ENCODE measurements at places on chromosomes 13 and 19. TPM values are rescaled to one million over a fixed set of nuclear protein-coding genes. Genes with fewer than 3 reads are reported as not detected.

ACP7 gene
- total RNA-seq, result not detected

- no peak for DNase-seq
- H3K27ac ChIP-seq, result peak overlapping the region; percentile 61
- H3K27me3 ChIP-seq, result no peaks in the 10 kb centered on the region
- H3K4me1 ChIP-seq, result no peaks in the 10 kb centered on the region
- no peaks in the 10 kb centered on the region for H3K36me3 ChIP-seq
- no peak overlapping the region for H3K4me3 ChIP-seq
Observed at GRCh38 chr13:50123002-50123401, 107.8 kb downstream of the KCNRG start.

DNA sequence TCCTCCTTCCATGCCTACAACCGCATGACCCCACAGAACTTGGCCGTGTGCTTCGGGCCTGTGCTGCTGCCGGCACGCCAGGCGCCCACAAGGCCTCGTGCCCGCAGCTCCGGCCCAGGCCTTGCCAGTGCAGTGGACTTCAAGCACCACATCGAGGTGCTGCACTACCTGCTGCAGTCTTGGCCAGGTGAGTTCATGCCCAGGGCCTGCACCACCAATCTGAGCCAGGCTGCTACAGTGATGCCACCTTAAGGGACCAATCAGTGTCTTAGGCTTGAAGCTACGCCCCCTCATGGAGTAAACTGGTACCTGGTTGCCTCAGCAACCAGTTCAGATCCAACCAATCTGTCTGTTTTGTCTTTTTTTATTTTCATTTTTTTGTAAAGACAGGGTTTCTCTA lies 5.2 kb downstream of the SYDE1 start:
- no peaks in the 10 kb centered on the region for H3K36me3 ChIP-seq
- peak; percentile 30 for DNase-seq
- no peaks in the 10 kb centered on the region for H3K4me1 ChIP-seq
- no peak overlapping the region for H3K4me3 ChIP-seq
- H3K27me3 ChIP-seq, result no peaks in the 10 kb centered on the region
- H3K27ac ChIP-seq, result no peak overlapping the region

DNA sequence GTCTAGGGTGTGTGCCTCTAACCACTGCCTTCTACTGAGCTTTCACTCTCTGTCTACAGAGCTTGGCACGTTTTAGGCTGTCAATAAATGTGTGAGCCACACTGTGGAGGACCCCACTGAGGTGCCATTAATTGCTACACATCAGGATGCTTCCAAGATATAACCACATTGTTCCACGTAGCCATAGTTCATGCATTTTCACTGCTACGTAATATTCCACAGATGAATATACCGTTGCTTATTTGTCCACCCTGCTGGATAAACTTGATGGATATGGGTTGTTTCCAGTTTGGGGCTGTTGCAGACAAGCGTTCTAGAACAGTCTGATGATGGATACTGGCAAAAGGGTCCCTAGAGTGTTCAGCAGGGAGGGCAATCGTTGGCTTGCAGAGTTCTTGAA lies 11.3 kb upstream of the NUMBL start:
- no peak for DNase-seq
- no peaks in the 10 kb centered on the region for H3K36me3 ChIP-seq
- no peaks in the 10 kb centered on the region for H3K4me1 ChIP-seq
- no peaks in the 10 kb centered on the region for H3K27me3 ChIP-seq
- no peak overlapping the region for H3K27ac ChIP-seq
- no peak overlapping the region for H3K4me3 ChIP-seq

- H3K36me3 ChIP-seq, result no peaks in the 10 kb centered on the region
- H3K4me3 ChIP-seq, result no peak overlapping the region
- H3K4me1 ChIP-seq, result peaks cover 14% of the 10 kb centered on the region
Observed at GRCh38 chr13:97295283-97296182, 73.4 kb downstream of the MBNL2 start.

- no peak for DNase-seq
- H3K4me1 ChIP-seq, result no peaks in the 10 kb centered on the region
- H3K27ac ChIP-seq, result no peak overlapping the region
- H3K4me3 ChIP-seq, result no peak overlapping the region
- no peaks in the 10 kb centered on the region for H3K27me3 ChIP-seq
- no peaks in the 10 kb centered on the region for H3K36me3 ChIP-seq
Observed at GRCh38 chr13:65836066-65836465, 1394.1 kb downstream of the PCDH9 start.

DNA sequence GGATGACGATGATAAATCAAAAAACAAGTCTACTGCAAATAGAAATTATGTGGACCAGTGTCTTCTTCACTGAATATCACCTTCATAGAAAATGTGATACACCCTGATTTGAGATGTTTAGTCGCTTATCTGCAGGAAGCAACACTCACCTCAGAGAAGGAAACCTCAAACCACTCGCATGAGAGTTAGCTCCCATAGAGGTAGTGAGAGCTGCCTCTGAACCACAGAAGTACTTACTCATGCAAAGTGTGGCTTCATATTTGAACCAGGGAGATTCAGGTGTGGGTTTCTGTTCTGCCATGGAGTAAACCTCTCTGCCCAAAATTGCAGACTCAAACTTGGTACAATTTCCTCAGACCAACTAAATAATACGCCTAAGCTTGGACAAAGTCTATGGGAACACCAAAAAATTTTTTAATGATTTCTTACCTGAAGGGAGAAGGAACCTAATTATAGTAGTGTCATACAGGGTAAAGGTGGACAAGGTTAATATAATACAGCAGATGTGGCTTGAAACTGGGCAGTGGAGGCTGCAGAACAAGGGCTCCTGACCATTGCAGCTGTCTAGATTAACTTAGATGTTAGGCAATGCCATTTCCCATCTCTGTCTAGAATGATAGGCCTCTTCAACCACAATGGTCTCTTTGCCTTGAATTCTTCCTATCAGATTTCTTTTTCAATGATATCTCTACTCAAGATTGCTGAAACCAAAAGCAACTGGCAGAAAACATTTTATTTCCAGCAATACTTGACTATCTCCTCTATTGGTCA lies 29.6 kb upstream of the RCBTB2 start:
- no peaks in the 10 kb centered on the region for H3K36me3 ChIP-seq
- no peaks in the 10 kb centered on the region for H3K27me3 ChIP-seq

DNA sequence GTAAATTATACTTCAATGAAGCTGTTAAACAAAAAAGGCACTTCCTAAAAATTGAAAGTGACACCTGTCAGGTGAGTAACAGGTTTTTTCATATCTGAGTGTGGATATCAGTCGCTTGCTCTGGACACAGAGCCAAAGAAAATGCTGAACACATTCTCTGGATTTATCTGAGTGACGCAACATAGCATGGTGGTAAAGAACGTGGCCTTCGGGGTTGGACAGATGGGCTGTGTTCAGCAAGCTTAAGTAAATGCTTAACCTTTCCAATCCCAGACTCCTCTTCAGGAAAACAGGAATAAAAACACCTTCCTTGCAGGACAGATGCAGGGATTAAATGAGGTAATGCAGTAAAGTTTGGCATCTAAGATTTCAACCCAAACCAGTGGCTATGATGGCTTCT lies 132.0 kb downstream of the FOXO1 start:
- H3K27me3 ChIP-seq, result no peaks in the 10 kb centered on the region
- H3K4me3 ChIP-seq, result no peak overlapping the region
- no peak overlapping the region for H3K27ac ChIP-seq

DNA sequence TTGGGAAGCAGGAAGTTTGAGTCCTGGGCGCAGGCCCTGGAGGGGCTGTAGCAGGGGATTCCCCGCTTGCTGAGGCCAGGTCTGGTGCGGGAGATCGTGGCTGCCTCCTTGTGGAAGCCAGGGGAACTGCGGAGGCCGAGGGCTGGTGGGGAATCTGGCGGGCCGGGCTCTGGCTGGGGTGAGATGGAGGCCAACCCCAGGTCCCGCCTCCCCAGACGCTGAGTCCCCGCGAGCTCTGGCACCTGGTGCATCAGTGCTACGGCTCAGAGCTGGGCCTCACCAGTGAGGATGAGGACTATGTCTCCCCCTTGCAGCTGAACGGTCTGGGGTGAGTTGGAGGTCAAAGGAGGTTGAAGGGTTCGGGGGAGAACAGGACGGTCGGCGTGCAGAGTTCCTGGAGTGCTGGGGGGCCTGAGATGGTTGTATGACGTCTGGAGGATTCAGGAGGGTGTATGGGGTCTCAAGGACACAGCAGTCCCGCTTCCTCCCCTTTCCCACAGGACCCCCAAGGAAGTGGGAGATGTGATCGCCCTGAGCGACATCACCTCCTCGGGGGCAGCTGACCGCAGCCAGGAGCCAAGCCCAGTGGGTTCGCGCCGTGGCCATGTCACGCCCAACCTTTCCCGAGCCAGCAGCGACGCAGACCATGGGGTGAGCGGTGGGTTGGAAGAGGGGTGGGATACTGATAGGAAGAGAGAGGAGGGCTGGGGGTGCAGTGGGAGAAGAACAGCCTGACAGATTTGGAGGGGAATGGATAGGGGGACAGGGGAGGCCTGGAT lies 13.1 kb downstream of the GRAMD1A start:
- H3K4me3 ChIP-seq, result no peak overlapping the region
- H3K27ac ChIP-seq, result no peak overlapping the region
- H3K27me3 ChIP-seq, result no peaks in the 10 kb centered on the region
- H3K36me3 ChIP-seq, result peaks cover 2% of the 10 kb centered on the region
- H3K4me1 ChIP-seq, result no peaks in the 10 kb centered on the region

GRCh38 chr13:49908637-49909036 lies 27.5 kb downstream of the SPRYD7 start:
- no peaks in the 10 kb centered on the region for H3K36me3 ChIP-seq
- H3K4me3 ChIP-seq, result no peak overlapping the region
- H3K27ac ChIP-seq, result no peak overlapping the region
- DNase-seq, result no peak
- H3K4me1 ChIP-seq, result no peaks in the 10 kb centered on the region

DNA sequence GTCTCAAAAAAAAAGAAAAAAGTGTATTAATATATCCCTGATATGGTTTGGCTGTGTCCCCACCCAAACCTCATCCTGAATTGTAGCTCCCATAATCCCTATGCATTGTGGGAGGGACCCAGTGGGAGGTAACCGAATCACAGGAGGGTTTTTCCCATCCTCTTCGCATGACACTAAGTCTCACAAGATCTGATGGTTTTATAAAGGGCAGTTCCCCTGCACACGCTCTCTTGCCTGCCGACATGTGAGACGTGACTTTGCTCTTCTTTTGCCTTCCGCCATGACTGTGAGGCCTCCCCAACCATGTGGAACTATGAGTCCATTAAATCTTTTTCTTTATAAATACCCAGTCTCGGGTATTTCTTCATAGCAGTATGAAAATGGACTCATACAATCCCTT lies 17.7 kb downstream of the STK24 start:
- DNase-seq, result no peak
- no peak overlapping the region for H3K4me3 ChIP-seq
- H3K36me3 ChIP-seq, result no peaks in the 10 kb centered on the region
- H3K27ac ChIP-seq, result no peak overlapping the region
- no peaks in the 10 kb centered on the region for H3K27me3 ChIP-seq
